ENCODE measurements at places on chromosomes 4 and X. TPM values are rescaled to one million over a fixed set of nuclear protein-coding genes. Genes with fewer than 3 reads are reported as not detected.

DNA sequence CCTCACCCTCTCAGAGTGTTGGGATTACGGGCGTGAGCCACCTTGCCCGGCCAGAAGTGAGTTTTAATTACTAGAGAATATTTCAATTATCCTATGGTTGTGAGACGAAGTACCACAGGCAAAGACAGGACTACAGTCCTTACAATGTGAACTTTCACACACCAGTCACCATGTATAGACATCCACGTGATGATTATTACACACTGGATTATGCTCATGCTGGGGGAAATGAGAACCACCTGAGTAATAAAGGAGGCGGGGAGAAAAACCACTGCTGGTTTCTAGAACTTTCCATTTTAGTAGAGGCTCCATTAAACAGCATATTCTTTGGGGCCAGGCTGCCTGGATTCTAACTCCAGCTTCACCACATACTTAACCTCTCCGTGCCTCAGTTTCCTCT lies 42.5 kb upstream of the TLR2 start:
- DNase-seq, result no peak
- H3K4me1 ChIP-seq, result no peaks in the 10 kb centered on the region
- no peak overlapping the region for H3K27ac ChIP-seq
- peaks cover 7% of the 10 kb centered on the region for H3K36me3 ChIP-seq
- H3K27me3 ChIP-seq, result no peaks in the 10 kb centered on the region

- no peaks in the 10 kb centered on the region for H3K27me3 ChIP-seq
- no peak overlapping the region for H3K4me3 ChIP-seq
- H3K27ac ChIP-seq, result no peak overlapping the region
- no peaks in the 10 kb centered on the region for H3K4me1 ChIP-seq
- DNase-seq, result peak; percentile 86
- H3K36me3 ChIP-seq, result no peaks in the 10 kb centered on the region
These were observed 147.6 kb upstream of the FRG1 start for GRCh38 chr4:189792924-189793618.

DNA sequence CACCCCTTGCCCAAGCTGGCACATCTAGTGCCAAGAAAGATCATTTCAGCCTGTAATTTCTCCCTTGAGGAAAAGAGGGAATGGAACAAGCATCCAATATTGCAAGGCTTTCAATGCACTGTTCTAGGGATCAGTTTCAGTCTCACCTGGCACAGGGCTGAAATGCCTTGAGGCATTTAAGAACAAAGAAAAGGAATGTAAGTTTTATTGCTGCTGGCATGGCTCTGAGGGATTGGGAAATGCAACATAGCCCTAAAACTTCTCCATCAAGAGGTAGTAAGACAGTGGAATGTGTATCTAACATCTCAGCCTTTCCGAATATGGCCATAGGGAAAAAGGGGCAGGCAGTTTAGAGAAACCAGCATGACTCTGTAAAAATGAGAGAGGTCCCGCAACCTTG lies 732.6 kb upstream of the LCORL start:
- peaks cover 6% of the 10 kb centered on the region for H3K4me1 ChIP-seq
- no peak overlapping the region for H3K4me3 ChIP-seq
- no peak overlapping the region for H3K27ac ChIP-seq
- DNase-seq, result peak; percentile 25

TEX13B gene
- 0.42 TPM for total RNA-seq

- no peaks in the 10 kb centered on the region for H3K27me3 ChIP-seq
- H3K4me1 ChIP-seq, result no peaks in the 10 kb centered on the region
- DNase-seq, result no peak
- no peak overlapping the region for H3K4me3 ChIP-seq
- H3K27ac ChIP-seq, result no peak overlapping the region
These were observed 29.9 kb upstream of the ADRA2C start for GRCh38 chr4:3736290-3736689.

DNA sequence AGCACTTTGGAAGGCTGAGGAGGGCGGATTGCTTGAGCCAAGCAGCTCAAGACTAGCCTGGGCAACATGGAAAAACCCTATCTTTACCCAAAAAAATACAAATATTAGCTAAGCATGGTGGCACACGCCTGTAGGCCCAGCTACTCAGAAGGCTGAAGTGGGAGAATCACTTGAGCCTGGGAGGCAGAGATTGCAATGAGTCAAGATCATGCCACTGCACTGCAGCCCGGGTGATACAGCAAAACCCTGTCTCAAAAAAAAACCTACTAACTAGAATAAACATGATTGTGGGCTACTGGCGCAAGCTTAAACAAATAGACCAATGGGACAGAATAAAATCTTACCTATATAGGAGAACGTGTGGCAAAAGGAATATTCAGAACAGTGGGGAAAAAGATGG lies 7.3 kb downstream of the CDKL2 start:
- no peaks in the 10 kb centered on the region for H3K36me3 ChIP-seq
- no peak for DNase-seq
- H3K4me1 ChIP-seq, result no peaks in the 10 kb centered on the region
- H3K4me3 ChIP-seq, result no peak overlapping the region
- no peak overlapping the region for H3K27ac ChIP-seq

- no peak for DNase-seq
- H3K36me3 ChIP-seq, result no peaks in the 10 kb centered on the region
- no peak overlapping the region for H3K27ac ChIP-seq
- H3K4me3 ChIP-seq, result no peak overlapping the region
These were observed 12.8 kb downstream of the TMPRSS11E start for GRCh38 chr4:68460085-68460484.

- no peak overlapping the region for H3K27ac ChIP-seq
- H3K27me3 ChIP-seq, result no peaks in the 10 kb centered on the region
- no peak for DNase-seq
- H3K4me3 ChIP-seq, result no peak overlapping the region
- H3K4me1 ChIP-seq, result no peaks in the 10 kb centered on the region
- H3K36me3 ChIP-seq, result no peaks in the 10 kb centered on the region
These were observed 76.8 kb downstream of the PPP2R2C start for GRCh38 chr4:6395466-6396228.

DNA sequence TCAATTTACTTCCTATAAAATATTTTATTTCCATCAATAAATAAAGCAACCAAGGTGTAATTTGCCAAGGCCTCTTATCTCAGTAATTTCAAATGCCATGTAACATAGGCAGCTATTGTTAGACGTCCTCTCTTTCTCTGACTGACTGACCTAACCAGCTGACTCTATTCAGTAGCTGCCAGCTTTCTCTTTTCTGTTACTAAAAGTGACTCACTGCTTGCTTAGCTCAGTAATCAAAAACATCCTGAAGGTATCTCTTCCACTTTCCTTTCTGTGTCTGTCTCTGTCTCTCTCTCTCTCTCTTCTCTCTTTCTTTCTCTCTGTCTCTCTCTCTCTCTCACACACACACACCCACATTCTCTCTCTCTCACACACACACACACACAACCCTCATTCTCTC lies 134.2 kb downstream of the SPOCK3 start:
- no peaks in the 10 kb centered on the region for H3K4me1 ChIP-seq
- H3K27me3 ChIP-seq, result no peaks in the 10 kb centered on the region
- H3K36me3 ChIP-seq, result no peaks in the 10 kb centered on the region
- H3K27ac ChIP-seq, result no peak overlapping the region
- H3K4me3 ChIP-seq, result no peak overlapping the region

DNA sequence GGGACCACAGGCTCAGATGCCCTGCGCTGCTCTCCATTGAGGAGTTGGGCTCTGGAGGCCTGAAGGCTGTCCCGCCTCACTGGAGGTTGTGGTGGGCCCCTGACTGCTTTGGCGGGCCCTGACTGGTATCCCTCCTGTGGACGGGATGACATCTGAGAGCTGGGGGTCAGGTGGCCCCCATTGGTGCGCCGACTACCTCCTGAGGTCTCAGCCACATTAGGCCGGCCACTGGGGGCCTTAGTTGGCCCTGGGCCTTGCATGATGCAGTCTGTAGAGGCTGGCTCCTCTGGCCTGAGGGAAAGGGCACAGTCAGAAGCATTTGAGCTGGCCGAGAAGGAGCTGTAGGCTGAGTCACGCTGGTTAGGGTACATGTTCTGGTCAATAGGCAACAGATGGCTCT lies 164.5 kb upstream of the DGKK start:
- H3K4me3 ChIP-seq, result no peak overlapping the region
- peaks cover 21% of the 10 kb centered on the region for H3K36me3 ChIP-seq
- no peak overlapping the region for H3K27ac ChIP-seq
- DNase-seq, result no peak

DNA sequence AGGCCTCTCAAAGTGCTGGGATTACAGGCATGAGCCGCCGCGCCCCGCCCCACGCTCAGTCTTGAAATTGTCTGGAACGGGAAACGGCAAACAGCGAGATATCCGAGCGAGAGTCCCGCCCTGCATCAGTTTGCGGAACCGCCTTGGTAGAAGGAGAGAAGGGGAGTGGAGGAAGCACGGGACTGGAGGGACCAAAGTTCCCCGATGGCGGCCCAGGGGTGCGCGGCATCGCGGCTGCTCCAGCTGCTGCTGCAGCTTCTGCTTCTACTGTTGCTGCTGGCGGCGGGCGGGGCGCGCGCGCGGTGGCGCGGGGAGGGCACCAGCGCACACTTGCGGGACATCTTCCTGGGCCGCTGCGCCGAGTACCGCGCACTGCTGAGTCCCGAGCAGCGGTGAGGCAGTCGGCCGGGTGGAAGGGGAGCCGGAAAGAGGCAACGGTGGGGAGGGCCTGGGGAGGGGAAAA lies at the start of gene BST1:
BST1 (plus strand) TSS at position 125 of the 463 bp plus-strand sequence; CDS start at position 205, 80 bp downstream.
- H3K27me3 ChIP-seq, result no peaks in the 10 kb centered on the region
- DNase-seq, result peak; percentile 55
- no peaks in the 10 kb centered on the region for H3K4me1 ChIP-seq
- H3K36me3 ChIP-seq, result peaks cover 8% of the 10 kb centered on the region

DNA sequence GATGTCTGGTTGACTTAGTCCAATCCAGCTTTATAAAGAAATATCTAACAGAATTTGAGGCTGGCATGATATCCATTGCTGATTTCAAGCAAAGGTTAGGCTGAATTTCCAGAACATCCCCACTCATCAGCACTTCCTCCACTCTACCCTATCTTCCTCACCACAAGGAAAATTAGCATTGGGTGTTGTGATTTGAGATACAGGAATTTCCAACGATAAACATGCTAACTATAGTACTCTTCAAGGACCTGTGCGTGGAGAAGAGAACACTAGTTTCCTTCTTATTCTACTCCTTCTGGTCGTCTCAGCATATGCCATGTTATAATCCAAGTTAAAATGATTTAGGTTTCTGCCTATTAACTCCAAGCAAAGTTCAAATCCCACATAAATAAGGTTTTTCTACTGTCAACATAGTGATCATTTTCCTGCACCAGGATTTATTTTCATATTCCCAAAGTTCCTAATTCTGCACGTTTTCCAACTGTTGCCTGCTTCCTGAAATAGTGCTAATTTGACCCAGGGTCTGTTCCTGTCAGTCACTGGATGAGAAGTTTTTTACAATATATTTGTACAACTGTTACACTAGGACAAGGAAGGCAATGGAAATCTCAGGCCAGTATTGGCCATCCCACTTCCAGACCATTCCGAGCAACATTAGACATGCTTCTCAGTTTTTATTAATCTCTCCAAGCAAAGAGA lies 177.6 kb upstream of the EDNRA start:
- H3K4me3 ChIP-seq, result no peak overlapping the region
- H3K36me3 ChIP-seq, result no peaks in the 10 kb centered on the region
- H3K4me1 ChIP-seq, result no peaks in the 10 kb centered on the region
- no peak for DNase-seq
- no peak overlapping the region for H3K27ac ChIP-seq

GRCh38 chrX:40746521-40746920 lies 11.2 kb upstream of the MED14 start:
- H3K4me1 ChIP-seq, result no peaks in the 10 kb centered on the region
- H3K27ac ChIP-seq, result no peak overlapping the region

- no peak for DNase-seq
- H3K4me1 ChIP-seq, result no peaks in the 10 kb centered on the region
- H3K4me3 ChIP-seq, result no peak overlapping the region
- H3K27ac ChIP-seq, result no peak overlapping the region
These were observed 1272.7 kb downstream of the C4orf33 start for GRCh38 chr4:130368668-130369067.

DNA sequence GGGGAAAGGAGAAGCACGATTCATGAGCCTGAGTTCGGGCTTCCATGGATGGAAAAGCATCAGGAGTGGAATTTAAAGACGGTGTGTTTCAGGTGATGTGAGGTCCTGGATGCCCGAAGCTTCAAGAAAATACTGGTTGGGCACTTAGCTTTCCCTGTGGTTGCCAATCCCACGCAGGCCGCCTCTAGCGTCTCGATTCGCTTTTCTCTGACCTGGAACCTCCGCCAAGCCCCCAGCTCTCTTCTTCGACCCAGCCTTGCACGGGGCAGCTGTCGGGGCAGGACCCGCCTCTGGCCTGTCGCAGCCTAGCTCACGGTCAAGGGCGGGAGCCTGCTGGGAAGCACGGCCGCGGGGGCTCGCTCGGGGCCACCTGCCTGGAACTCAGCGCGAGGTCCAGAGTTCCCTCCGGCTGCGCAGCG lies 308 bp upstream of the TLR2 start:
- H3K4me3 ChIP-seq, result peak overlapping the region; percentile 58
- no peaks in the 10 kb centered on the region for H3K4me1 ChIP-seq
- H3K27ac ChIP-seq, result no peak overlapping the region
- no peak for DNase-seq

CENPVL2 gene
- 2.8 TPM for total RNA-seq

TRO gene
- 51.0 TPM for total RNA-seq

GRCh38 chr4:101127176-101127790 lies 220.0 kb downstream of the PPP3CA start:
- no peaks in the 10 kb centered on the region for H3K27me3 ChIP-seq
- no peak overlapping the region for H3K4me3 ChIP-seq
- H3K4me1 ChIP-seq, result no peaks in the 10 kb centered on the region
- no peak for DNase-seq

DNA sequence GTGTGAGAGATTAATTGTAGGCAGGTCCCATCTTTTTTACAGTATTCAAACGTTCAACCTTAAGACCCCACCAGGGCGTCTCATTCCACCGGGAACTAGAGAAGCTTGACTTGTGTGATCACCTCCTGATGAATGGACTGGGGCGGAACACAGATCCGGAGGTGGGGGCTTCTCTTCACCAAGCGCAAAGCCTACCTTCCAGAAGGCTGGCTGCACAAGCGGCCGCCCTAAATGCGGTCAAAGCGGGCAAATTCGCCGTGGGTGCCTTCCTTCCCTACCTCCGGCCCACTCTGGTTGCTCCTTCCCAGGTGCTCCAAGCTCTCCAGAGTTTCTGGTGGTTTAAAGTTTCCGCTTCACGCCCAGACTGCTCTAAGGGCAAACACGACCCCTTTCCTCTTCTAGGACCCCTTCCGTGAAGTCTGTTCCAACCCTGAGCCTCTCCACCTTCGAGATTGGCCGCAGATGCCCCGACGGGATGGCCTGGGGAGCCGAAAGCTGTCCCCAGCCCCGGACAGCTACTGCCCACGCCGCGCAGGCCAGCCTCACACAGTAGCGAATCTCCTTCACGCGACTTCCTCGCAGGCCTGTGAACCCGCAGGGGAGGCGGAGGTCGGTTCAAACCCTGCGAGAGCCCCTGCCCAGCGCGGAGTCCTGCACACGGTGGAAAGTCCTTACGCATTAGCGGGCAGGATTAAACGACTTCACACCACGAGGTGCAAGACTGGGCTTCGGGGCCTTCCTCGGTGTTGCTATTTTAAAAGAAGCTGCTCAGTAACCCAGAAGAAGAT lies 1.6 kb upstream of the WWC2 start:
- H3K27me3 ChIP-seq, result no peaks in the 10 kb centered on the region
- H3K27ac ChIP-seq, result no peak overlapping the region
- peak; percentile 64 for DNase-seq
- H3K36me3 ChIP-seq, result peaks cover 3% of the 10 kb centered on the region
- H3K4me3 ChIP-seq, result peak overlapping the region; percentile 79
- peaks cover 6% of the 10 kb centered on the region for H3K4me1 ChIP-seq

GRCh38 chr4:164780839-164781238 lies 26.9 kb downstream of the SMIM31 start:
- no peak overlapping the region for H3K27ac ChIP-seq
- no peaks in the 10 kb centered on the region for H3K27me3 ChIP-seq
- no peak overlapping the region for H3K4me3 ChIP-seq
- H3K4me1 ChIP-seq, result no peaks in the 10 kb centered on the region

GRCh38 chrX:25537699-25538098 lies 521.9 kb upstream of the ARX start:
- no peaks in the 10 kb centered on the region for H3K27me3 ChIP-seq
- H3K27ac ChIP-seq, result no peak overlapping the region
- peaks cover 2% of the 10 kb centered on the region for H3K36me3 ChIP-seq
- H3K4me3 ChIP-seq, result no peak overlapping the region
- H3K4me1 ChIP-seq, result no peaks in the 10 kb centered on the region
